ENCODE measurements at places on chromosomes 3 and 15.

GRCh38 chr3:3209714-3210113, 30.2 kb upstream of the CRBN start:
- DNase-seq: no peak

- DNase-seq: no peak
Measured at GRCh38 chr3:147397875-147398812, 8.2 kb downstream of the ZIC4 start.

- DNase-seq: no peak
Measured at GRCh38 chr15:66789029-66790025, 87.3 kb downstream of the SMAD6 start.

DNA sequence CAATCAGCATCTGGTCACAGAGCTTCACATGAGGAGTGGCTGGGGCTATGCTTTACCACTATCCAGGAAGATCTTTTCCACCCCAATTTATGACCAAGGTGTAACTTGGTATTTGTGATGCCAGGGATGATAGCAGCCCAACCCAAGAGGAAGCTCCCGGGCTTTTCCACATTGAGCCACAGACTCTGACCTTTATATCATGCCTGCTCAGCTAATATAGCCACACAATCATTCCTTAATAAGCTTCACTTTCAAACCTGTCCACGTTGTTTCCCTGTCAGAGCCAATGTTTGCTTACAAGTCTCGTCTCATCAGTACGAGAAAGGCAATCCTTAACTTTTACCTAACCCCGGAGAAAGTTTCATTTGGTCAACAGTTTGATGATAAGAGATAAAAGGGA, 330.9 kb downstream of the SHQ1 start:
- no peak for DNase-seq

DNA sequence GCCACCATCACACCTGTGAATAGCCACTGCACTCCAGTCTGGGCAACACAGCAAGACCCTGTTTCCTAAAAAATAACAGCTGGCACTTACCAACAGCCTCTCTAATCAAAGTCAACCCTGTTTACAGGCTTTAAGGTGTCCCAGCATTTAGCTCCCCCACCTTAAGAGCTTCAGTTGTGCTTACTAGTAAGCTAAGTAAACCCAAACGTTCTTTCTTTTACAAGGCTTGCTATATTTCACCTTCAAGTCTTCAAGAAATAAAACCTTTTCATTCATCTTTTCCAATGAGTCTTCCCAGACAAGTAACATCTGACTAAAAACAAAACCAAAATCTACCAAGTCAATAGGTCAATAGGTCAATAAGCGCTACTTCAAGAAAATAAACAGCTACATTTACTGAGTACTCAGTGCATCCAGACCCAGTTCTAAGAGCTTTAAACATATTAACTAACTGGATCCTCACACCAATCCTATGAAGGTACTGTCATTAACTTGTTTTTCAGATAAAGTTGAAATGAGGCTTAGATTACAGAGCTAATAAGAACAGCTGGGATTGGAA, 62.4 kb downstream of the PBRM1 start:
- DNase-seq: no peak

DNA sequence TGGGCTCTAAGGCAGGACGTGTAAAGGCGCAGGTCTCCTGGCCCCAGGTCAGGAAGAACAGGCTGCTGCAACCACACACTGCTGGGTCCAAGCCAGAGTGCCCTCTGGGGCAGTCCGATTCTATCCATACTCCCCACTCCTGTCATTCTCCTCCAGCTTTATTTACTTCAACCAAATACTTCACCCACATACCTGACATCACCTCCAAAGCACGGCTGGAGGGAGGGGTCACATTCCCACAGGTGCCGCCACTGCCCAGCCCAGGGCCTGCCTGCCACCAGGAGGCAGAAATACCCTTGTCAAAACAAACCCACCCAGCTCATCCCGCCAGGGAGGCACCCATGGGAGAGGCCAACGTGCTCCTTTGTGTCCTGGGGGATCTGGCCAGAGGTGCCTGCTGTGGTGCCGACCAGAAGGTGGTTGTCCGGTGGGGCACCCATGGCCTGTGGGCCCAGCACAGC, 100.4 kb downstream of the DAPK2 start:
- no peak for DNase-seq

DNA sequence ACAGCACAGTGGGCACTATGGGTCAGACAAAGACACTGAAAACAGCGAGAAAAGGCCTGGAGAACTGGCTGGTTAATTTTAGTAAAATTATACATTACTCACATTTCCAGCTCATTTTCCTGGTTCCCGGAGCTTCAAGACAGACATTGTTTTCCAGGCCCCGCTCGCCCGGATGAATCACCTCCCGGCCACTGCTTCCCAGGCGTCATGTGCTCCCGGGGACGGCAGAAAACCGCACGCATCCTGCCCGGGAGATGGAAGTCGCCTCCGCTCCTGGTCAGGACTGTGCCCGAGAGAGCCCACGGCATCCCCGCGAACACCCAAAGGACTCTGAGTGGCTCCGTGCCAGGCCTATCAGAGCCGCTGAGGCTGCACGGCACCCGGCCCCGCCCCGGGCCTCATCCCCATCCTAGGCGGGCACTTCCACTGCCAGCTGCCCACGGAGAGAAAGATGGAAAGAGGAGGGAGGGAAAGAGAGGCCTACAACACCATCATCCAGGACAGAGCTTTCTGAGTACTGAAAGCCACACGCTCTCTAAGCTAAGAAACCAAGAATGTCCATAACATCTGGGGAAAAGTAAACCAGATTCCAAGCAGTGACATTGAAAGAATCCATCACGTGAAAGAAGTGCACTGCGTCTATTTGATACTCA, 75.1 kb downstream of the VGLL4 start:
- DNase-seq: no peak

DNA sequence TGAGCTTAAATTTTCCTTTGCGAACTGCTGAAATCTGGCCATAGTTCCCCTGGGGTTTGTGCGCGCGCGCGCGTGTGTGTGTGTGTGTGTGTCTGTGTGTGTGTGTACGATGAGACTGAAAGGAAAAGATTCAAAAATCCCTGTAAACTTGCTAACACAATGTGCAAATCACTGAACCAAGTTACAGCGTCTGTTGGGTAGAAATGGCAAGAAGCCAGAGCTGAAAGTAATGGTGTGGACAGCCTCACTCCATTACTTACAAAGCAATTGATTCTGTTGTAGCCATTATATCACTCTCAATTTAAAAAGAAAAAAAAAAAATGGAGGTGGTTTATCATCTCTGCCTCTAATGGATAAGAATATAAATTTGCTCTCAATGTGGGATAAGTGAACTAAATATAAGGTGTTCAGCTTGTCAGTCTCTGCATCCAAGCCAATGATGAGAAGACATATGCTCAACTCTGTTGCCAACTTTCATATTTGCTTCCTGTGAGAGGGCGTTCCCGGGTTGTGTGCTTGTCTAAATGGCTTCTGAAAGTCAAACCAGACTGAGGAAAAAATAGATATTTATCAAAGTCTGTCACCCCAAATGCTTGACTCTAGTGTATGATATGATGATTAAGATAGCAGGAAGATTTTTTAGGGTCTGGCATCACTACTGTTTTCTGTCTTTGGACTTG, 422.2 kb downstream of the ZNF385D start:
- DNase-seq: no peak

DNA sequence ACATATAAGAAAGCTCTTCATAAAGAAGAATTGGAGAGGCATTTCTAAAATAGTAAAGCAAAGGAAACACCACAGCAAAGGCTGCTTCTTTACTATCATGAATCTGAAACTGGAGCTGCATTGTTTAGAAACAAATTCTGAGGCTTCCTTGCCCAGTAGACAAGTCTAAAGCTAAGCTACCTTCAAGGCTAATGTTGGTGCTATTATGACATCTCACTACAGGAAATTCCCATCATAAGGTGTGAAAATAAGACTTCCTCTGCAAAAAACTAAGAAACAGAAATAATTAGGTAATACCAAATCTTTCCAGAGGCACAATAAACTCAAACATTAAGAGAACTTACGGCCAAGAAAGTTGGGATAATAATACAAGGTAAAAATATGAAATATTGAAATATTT, 89.9 kb upstream of the P3H2 start:
- DNase-seq: no peak

DNA sequence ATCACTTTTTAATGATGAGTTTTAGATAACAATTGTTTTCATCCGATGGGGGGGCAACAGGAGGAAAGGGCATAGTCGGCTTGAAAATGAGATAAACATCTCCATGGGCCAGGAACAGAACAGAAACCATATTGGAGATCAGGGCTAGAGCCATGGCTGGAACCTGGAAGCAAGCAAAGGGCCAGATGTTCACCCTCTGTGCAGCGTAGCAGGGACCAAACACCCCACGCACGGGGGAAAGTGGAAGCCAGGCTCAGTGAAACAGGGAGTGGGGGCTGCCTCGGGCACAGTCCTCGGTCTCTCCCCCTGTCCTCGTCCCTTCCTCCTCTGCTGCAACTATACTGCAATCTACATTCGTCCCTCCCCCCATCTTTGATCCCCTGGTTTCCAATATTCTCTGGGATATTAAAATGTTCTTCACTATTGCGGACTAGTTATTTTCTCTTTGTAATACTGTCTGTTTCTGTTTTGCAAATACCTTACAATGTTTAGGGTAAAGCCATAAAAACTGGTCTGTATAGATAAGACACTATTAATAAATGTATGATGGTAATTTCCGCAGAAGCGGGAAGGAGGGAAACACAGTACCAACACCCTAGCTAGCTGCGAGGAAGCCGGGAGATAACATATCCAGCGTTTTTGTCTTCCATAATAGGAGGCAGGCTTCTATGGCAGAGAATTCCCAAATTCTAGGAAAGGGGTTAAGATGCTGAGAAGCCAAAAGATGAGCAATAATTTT, 121.5 kb downstream of the XXYLT1 start:
- no peak for DNase-seq

DNA sequence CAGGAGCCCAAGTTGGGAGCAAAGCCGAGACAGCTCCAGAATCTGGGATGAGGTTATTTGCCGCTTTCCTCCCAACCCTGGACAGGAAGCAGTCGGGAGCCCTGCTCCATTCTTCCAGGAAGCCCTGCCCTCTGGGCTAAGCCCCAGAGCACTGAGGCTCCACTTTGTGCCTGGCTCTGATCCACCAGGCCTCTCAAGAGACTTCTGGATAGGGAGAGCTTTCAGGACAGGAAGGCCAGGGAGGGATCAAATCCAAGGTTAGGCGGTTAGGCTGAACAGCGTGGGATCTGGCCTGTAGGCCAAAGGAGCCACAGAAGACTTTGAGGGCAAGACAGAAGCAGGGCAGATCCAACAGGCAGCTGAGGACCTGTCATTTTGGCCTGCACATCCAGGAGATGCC, 835 bp downstream of the STOML1 start:
- no peak for DNase-seq

DNA sequence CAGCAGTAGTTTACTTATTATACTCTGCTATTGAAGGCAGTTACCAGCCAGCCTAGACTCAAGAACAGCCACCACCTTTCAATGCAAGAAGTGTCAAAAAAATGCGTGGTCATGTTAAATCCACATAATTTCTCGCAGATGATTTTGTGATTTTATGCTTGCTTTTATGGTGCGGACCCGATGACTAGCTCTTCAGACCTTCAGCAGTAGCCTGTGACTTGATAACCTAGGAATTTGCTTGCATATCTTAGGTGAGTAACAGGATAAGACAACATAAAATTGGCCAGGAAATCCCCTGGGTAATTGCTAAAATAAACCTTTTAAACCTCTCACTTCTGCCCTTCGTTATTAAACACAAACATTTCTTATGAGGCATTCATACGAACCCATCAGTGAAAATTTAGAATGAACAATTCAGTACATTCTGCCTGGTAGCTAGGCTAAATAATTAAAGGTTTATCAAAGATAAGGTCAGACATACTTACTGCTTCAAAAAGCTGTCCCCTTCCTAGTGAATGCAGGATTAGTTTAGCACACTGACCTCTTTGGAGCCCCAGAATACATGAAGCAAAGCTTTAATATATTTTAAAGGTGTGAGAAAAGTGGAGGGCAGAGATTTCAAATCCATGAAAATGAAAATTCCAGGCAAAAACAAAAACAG, 798.8 kb downstream of the OTOL1 start:
- DNase-seq: no peak

DNA sequence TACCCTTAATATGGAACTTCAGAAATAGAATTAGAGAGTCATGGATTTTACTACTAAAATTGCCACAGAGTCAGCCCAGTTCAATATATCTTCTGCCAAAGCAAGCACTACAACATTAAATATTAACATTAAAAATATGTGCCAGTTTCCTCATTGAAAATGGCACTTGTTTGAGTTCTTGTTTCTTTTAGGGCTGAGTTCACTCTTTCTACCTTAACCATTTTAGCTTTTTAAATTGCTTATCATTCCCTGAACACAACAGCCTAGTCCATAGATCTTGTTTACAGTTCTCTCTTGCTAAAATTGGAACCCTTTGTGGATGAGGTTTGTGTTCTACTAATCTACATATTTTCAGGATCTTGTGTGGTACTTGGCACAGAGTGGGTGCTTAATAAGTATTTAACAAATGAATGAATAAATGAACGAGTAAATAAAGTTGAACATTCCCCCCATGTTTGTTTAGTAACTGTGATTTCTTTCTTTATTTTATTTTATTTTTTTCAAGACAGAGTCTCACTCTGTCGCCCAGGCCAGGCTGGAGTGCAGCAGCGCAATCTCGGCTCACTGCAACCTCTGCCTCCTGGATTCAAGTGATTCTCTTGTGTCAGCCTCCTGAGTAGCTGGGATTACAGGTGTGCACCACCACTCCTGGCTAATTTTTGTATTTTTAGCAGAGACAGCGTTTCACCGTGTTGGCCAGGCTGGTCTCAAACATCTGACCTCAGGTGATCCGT, 46.0 kb upstream of the SLC7A14 start:
- DNase-seq: no peak

GRCh38 chr3:133540896-133541674, 32.4 kb upstream of the CDV3 start:
- peak; percentile 31 for DNase-seq

Data from brain pericyte (primary cell).